Smooth muscle cell of the pulmonary artery (primary cell): ENCODE measurements at places on chromosomes 1 and 21. TPM values are rescaled to one million over a fixed set of nuclear protein-coding genes. Genes with fewer than 3 reads are reported as not detected.

S100A5 gene
- total RNA-seq: 0.26 TPM in 1 of 2 replicates, not detected in the other

RUNX1 gene
- total RNA-seq: 48.6 and 49.6 TPM in 2 replicates

PRMT6 gene
- 13.0 and 14.4 TPM in 2 replicates for total RNA-seq

KCNH1 gene
- 0.63 and 8.9 TPM in 2 replicates for total RNA-seq

CLCA4 gene
- total RNA-seq: not detected in 2 replicates

S100A3 gene
- total RNA-seq: 1.7 and 4.4 TPM in 2 replicates

ST6GALNAC3 gene
- total RNA-seq: 0.26 and 0.36 TPM in 2 replicates

EPHA2 gene
- total RNA-seq: 34.7 and 76.8 TPM in 2 replicates

RNU1-3 gene
- under 0.01 TPM in 2 replicates for total RNA-seq

CR2 gene
- not detected in 2 replicates for total RNA-seq

RAB3B gene
- 28.3 and 37.1 TPM in 2 replicates for total RNA-seq

PDE9A gene
- 1.2 TPM in 1 of 2 replicates, not detected in the other for total RNA-seq

PROK1 gene
- not detected in 2 replicates for total RNA-seq

LRRC71 gene
- 0.13 TPM in 1 of 2 replicates, not detected in the other for total RNA-seq

NOS1AP gene
- 0.20 TPM in 1 of 2 replicates, not detected in the other for total RNA-seq

PLA2G2D gene
- not detected in 2 replicates for total RNA-seq

RGS8 gene
- total RNA-seq: not detected in 2 replicates

C1orf116 gene
- total RNA-seq: under 0.01 and 0.07 TPM in 2 replicates

FCRL2 gene
- not detected in 2 replicates for total RNA-seq

ZMYM1 gene
- total RNA-seq: 18.9 and 23.5 TPM in 2 replicates

LCE2B gene
- not detected in 2 replicates for total RNA-seq

KRTAP10-4 gene
- total RNA-seq: not detected in 2 replicates

ECM1 gene
- 42.9 and 72.5 TPM in 2 replicates for total RNA-seq

WNT2B gene
- total RNA-seq: 4.7 and 6.1 TPM in 2 replicates

SYNC gene
- 44.2 and 97.6 TPM in 2 replicates for total RNA-seq

DENND2C gene
- total RNA-seq: 2.0 and 3.0 TPM in 2 replicates

TAS1R1 gene
- 0.20 and 0.46 TPM in 2 replicates for total RNA-seq

TEX38 gene
- not detected in 2 replicates for total RNA-seq

SLC44A5 gene
- total RNA-seq: 0.85 and 2.2 TPM in 2 replicates

ELF3 gene
- 0.20 and 2.2 TPM in 2 replicates for total RNA-seq

PAQR7 gene
- total RNA-seq: 13.6 and 15.3 TPM in 2 replicates

NMNAT2 gene
- total RNA-seq: 0.33 and 2.3 TPM in 2 replicates

SRGAP2B gene
- 41.1 and 48.7 TPM in 2 replicates for total RNA-seq

S100B gene
- total RNA-seq: 0.40 and 1.4 TPM in 2 replicates

ANKRD34A gene
- 0.98 and 1.2 TPM in 2 replicates for total RNA-seq

KPRP gene
- not detected in 2 replicates for total RNA-seq

C1orf226 gene
- 0.07 and 0.13 TPM in 2 replicates for total RNA-seq

ZNF648 gene
- not detected in 2 replicates for total RNA-seq

FOXD3 gene
- not detected in 2 replicates for total RNA-seq

ITLN2 gene
- total RNA-seq: 0.52 and 0.69 TPM in 2 replicates

CA6 gene
- not detected in 2 replicates for total RNA-seq

KRTAP13-4 gene
- not detected in 2 replicates for total RNA-seq

C8A gene
- not detected in 2 replicates for total RNA-seq

TSSK3 gene
- total RNA-seq: 0.13 and 0.17 TPM in 2 replicates

ARHGAP30 gene
- not detected in 2 replicates for total RNA-seq

SAMD11 gene
- 1.9 and 19.5 TPM in 2 replicates for total RNA-seq

DMBX1 gene
- not detected in 2 replicates for total RNA-seq

NKAIN1 gene
- 0.26 and 0.40 TPM in 2 replicates for total RNA-seq
